ENCODE measurements at places on chromosomes 4 and X.

DNA sequence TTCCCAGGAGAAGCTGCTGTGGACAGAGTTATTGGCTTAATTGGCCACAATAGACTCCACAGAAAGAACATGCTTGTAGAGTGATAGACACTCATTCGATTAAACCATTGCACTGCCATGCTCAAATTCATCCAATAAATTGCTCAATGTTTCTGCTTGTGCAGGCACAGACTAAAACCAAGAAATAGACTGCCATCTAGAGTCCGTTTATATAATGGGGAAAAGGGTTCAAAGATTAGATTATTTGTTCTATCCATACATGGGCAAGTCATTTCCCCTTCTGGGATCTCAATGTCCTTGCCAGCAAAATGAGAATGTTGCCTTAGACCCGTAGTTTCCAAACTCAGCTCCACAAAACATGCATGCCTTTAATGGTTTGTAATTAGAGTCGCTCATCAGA lies 8.7 kb downstream of the SMIM10 start:
- H3K4me1 ChIP-seq = no peaks in the 10 kb centered on the region
- no peaks in the 10 kb centered on the region for H3K27me3 ChIP-seq
- no peak for DNase-seq
- H3K4me3 ChIP-seq = no peak overlapping the region

GRCh38 chr4:138055890-138056289 lies 186.3 kb downstream of the SLC7A11 start:
- H3K4me3 ChIP-seq = no peak overlapping the region
- H3K36me3 ChIP-seq = no peaks in the 10 kb centered on the region
- H3K4me1 ChIP-seq = no peaks in the 10 kb centered on the region
- H3K27ac ChIP-seq = no peak overlapping the region

GRCh38 chrX:131763674-131764073 lies 219.8 kb downstream of the OR13H1 start:
- no peaks in the 10 kb centered on the region for H3K27me3 ChIP-seq
- H3K4me1 ChIP-seq = no peaks in the 10 kb centered on the region
- H3K27ac ChIP-seq = no peak overlapping the region
- H3K36me3 ChIP-seq = no peaks in the 10 kb centered on the region
- H3K4me3 ChIP-seq = peak overlapping the region; percentile 39
- peak; percentile 70 for DNase-seq

DNA sequence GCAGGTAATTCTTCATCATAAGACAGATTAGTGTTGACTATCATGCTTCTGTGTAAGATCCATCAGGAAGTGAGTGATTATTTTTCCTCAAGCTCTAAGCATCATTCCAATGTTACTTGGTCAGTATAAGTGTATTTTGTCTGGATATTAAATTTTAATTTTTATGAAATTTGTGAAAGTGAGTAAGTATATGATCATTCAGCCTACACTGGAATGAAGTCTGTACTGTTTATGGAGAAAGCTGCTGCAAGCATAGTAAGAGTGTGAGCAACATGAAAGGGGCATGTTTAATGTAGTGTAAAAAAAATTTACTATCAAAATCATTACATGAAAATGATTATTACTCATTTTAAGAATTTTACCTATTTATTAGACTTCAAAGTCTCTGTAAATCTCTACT lies 84.8 kb downstream of the IL15 start:
- no peak overlapping the region for H3K4me3 ChIP-seq
- H3K27ac ChIP-seq = no peak overlapping the region

- H3K4me1 ChIP-seq = no peaks in the 10 kb centered on the region
- no peak overlapping the region for H3K27ac ChIP-seq
- H3K36me3 ChIP-seq = no peaks in the 10 kb centered on the region
- no peak overlapping the region for H3K4me3 ChIP-seq
- no peaks in the 10 kb centered on the region for H3K27me3 ChIP-seq
Measured at GRCh38 chr4:59598330-59598618, 1601.9 kb upstream of the ADGRL3 start.

GRCh38 chrX:153412746-153413720 lies 1.8 kb downstream of the ZFP92 start:
- no peaks in the 10 kb centered on the region for H3K36me3 ChIP-seq
- no peaks in the 10 kb centered on the region for H3K27me3 ChIP-seq
- no peak overlapping the region for H3K27ac ChIP-seq
- no peak for DNase-seq

GRCh38 chr4:103720661-103721060 lies 876 bp upstream of the TACR3 start:
- H3K4me3 ChIP-seq = no peak overlapping the region
- no peak for DNase-seq
- no peaks in the 10 kb centered on the region for H3K4me1 ChIP-seq
- no peaks in the 10 kb centered on the region for H3K36me3 ChIP-seq
- H3K27ac ChIP-seq = no peak overlapping the region
- H3K27me3 ChIP-seq = no peaks in the 10 kb centered on the region

DNA sequence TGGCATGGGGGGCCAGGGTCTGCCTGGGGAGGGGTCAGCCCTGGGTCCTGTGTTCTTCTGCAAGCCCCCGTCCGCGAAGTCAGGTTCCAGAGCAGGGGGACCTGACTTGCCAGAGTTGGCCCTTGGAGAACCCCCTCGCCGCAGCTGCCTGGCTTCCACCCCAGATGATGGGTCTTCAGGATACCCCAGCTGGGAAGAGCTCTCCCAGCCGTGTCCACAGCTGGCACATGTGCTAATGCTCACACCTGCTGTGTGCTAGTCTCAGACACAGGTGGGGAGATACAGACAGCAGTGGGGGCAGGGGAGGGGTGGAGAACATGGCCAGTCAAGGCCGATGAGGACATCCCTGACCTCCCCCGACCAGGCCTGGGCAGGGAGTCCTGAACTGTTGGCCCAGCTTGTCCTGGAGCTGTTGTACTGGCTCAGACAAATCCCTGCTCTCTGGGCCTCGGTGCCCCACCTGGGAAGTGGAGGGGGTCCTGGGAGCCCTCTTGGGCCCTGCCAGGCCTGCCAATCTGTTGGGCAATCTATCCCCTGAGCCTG lies 3.5 kb downstream of the ADRA2C start:
- DNase-seq = no peak
- no peaks in the 10 kb centered on the region for H3K4me1 ChIP-seq
- no peaks in the 10 kb centered on the region for H3K27me3 ChIP-seq

DNA sequence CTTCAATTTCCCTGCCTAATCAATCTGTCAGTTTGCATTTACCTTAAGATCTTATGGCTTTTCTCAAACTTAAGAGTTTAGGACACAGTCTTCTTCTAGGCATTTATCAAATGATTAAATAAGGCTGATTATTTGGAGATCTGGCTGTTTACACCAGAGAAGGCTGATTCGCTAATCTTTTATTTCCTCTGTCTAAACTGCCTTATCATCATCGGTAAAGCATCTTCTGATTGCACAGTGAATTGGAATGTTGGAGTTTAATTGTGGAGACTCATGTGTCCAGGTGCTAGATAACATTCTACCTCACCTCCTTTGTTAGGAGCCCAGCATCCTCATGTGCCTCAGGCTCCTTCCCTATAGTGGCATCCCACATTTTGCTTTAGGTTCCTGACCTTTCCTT lies 100.3 kb upstream of the DDIT4L start:
- no peak for DNase-seq
- H3K4me1 ChIP-seq = no peaks in the 10 kb centered on the region
- H3K4me3 ChIP-seq = no peak overlapping the region
- H3K36me3 ChIP-seq = no peaks in the 10 kb centered on the region
- no peak overlapping the region for H3K27ac ChIP-seq
- H3K27me3 ChIP-seq = no peaks in the 10 kb centered on the region

- H3K4me3 ChIP-seq = no peak overlapping the region
- H3K36me3 ChIP-seq = no peaks in the 10 kb centered on the region
- DNase-seq = no peak
- no peaks in the 10 kb centered on the region for H3K4me1 ChIP-seq
- H3K27ac ChIP-seq = no peak overlapping the region
Measured at GRCh38 chr4:9143421-9144080, 26.7 kb upstream of the FAM90A26 start.

DNA sequence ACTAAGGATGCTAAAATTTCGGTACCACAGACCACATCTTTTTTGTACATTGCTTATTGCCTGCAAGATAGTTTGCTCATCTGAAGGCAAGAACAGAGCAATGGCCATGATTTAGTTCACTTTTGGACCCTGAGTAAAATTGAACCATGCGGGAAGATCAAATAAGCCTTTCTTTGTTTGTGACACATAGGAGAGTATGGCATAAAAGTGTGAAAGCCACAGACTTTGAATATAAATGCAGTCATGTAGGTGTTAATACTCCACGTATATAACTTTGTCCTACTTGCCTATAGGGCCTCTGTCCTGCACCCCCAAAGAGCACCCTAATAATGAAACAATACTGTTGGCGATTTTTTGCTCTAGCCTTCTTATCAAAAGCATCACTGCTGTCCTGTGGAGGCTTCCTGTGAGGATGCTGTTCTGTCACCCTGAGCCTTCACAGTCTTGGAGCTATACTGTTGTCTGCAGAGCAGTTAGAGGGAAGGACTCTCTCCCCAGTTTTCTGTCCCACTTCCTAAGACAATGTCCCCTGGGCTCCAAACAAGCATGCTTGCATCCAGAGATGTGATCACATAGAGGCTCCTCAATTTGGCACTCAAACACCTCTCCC lies 10.2 kb upstream of the CXCL13 start:
- H3K36me3 ChIP-seq = no peaks in the 10 kb centered on the region
- no peak overlapping the region for H3K4me3 ChIP-seq
- H3K4me1 ChIP-seq = no peaks in the 10 kb centered on the region
- no peak for DNase-seq
- H3K27ac ChIP-seq = no peak overlapping the region

DNA sequence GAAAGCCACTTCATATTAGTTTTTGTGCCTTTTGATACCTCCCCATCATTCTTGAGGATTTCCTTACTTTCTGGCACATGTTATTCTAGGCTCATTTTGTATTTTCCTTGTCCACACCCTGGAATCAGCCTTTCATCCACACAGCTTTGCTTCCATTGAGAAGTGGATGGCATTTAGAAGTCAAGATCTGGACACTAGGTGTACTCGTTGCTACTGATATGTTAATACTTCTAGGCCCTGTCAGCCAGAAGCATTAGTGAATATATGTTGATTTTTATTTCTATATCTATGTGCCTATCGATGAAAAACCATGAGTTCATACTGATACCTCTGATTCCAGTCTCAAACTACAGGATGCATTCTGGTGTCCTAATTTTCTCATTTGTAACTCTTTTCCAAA lies 73.2 kb downstream of the ARHGAP24 start:
- no peaks in the 10 kb centered on the region for H3K27me3 ChIP-seq
- H3K4me1 ChIP-seq = no peaks in the 10 kb centered on the region
- H3K36me3 ChIP-seq = no peaks in the 10 kb centered on the region
- no peak for DNase-seq
- no peak overlapping the region for H3K4me3 ChIP-seq

DNA sequence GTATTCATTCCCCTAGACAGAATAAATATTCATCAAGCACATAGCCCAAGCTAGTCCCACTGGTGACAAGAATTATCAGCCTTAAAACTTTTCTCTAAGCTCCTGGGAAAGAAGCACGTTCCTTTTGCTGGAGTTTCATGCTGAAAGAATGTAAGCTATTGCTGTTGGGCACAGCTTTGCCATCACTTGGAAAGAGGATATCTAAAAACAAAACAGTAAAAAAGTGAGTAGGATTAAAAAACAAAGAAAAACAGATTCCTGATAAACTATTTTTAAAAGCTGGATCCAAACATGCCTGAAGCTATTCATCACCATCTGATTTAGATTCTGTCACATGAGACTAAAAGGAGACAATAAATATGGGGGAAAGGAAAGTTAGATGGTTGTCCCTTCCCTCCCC lies 176.8 kb downstream of the SCFD2 start:
- H3K4me3 ChIP-seq = no peak overlapping the region
- H3K4me1 ChIP-seq = no peaks in the 10 kb centered on the region
- DNase-seq = no peak
- H3K36me3 ChIP-seq = no peaks in the 10 kb centered on the region

- H3K4me3 ChIP-seq = no peak overlapping the region
- no peaks in the 10 kb centered on the region for H3K4me1 ChIP-seq
- no peak overlapping the region for H3K27ac ChIP-seq
- DNase-seq = no peak
- H3K36me3 ChIP-seq = no peaks in the 10 kb centered on the region
Measured at GRCh38 chrX:136035663-136036062, 50.4 kb downstream of the SLC9A6 start.

GRCh38 chr4:138297743-138298405 lies 55.7 kb upstream of the SLC7A11 start:
- no peak overlapping the region for H3K4me3 ChIP-seq
- no peak overlapping the region for H3K27ac ChIP-seq
- no peaks in the 10 kb centered on the region for H3K36me3 ChIP-seq

DNA sequence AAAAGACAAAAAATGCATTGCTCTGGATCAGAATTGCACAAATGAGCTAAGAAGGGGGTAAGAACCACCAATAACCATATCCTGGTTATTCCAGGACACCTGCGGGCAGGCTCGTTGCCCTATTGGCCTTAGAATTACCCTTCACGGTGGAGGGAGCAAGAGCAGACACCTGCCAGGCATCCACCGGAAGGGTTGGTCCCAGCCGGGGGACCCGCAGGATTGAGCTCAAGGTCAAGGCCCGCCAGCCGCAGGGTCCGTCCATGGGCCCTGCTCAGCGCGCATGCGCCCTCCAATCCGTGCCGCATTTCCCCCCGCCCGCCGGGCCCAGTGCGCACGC lies 575 bp downstream of the SLC25A6 start:
- H3K27me3 ChIP-seq = no peaks in the 10 kb centered on the region
- peaks cover 39% of the 10 kb centered on the region for H3K36me3 ChIP-seq
- no peak for DNase-seq
- peak overlapping the region; percentile 99 for H3K4me3 ChIP-seq

- H3K36me3 ChIP-seq = no peaks in the 10 kb centered on the region
- no peak for DNase-seq
- H3K27me3 ChIP-seq = no peaks in the 10 kb centered on the region
- no peaks in the 10 kb centered on the region for H3K4me1 ChIP-seq
- H3K27ac ChIP-seq = no peak overlapping the region
- no peak overlapping the region for H3K4me3 ChIP-seq
Measured at GRCh38 chrX:9482837-9483236, 18.0 kb downstream of the TBL1X start.

DNA sequence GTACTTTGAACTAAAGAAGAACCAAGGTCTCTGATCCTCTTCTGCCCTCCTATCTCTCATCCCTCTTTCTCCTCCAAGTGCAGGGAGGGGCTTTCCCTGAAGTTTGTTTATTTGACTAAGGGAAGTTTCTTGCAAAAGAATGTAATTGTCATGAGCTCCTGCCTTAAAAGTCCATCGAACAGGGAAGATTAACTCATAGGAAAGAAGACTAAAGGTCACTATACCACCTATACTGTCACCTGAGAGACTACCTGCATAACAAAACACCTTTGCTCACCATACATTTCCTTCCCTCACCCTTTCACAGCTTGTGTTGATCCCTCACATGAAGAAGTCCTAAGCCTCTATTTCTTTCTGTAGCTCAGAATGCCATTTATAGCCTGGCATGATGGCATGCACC lies 59.4 kb upstream of the C4orf54 start:
- H3K27ac ChIP-seq = no peak overlapping the region
- no peaks in the 10 kb centered on the region for H3K36me3 ChIP-seq
- no peaks in the 10 kb centered on the region for H3K27me3 ChIP-seq
- H3K4me3 ChIP-seq = no peak overlapping the region
- DNase-seq = no peak

All from effector memory CD4-positive, alpha-beta T cell (primary cell).